ENCODE measurements at places on chromosomes 6 and 20.

DNA sequence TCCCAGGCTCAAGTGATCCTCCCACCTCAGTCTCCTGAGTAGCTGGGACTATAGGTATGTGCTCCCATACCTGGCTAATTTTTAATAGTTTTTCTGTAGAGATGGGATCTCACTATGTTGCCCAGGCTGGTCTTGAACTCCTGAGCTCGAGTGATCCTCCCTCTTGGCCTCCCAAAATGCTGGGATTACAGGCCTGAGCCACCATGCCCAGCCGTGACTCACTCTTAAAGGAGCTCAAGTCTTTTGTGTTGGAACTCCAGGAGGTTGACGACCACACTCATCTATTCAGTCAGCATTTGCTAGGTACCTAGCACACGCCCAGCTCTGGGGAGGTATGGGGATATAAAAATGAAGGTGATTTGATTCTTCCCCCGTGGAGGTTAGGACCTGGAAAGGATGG, 62.8 kb downstream of the UTRN start:
- no peak for DNase-seq

- DNase-seq = no peak
These were observed 148.2 kb upstream of the KCNG1 start for GRCh38 chr20:51171141-51171540.

GRCh38 chr6:111852725-111853124, 20.5 kb downstream of the FYN start:
- DNase-seq = no peak

DNA sequence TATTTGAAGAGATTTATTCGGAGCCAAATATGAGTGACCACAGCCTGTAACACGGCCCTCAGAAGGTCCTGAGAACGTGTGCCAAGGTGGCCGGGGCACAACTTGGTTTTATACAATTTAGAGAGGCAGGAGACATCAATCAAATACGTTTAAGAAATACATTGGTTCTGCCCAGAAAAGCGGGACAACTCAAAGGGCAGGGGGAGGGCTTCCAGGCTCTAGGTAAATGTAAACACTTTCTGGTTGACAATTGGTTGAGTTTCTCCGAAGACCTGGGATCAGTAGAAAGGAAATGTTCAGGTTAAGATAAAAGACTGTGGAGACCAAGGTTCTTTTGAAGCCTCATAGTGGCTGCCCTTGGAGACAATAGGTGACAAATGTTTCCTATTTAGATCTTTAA, 18.9 kb upstream of the KIF25 start:
- no peak for DNase-seq

DNA sequence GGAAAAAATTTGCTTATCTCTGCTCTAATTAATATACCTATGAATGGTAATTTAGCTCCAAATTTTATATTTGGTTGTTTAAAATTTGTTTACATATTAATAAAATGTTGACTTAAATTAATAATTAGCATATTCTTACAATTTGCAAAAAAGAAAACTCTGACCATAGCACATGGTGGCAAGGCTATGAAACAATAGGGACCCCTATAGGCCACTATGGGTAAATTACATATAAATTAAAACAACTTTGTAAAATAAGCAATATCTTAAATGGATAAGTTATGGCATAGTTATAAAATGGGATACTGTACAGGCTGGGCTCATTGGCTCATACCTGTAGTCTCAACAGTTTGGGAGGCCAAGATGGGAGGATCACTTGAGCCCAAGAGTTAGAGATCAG, 76.0 kb downstream of the MKKS start:
- DNase-seq = no peak

- DNase-seq = no peak
These were observed 182.7 kb upstream of the CCN2 start for GRCh38 chr6:132133736-132134445.

- no peak for DNase-seq
These were observed 680.2 kb upstream of the AGPAT4 start for GRCh38 chr6:161954077-161954476.

DNA sequence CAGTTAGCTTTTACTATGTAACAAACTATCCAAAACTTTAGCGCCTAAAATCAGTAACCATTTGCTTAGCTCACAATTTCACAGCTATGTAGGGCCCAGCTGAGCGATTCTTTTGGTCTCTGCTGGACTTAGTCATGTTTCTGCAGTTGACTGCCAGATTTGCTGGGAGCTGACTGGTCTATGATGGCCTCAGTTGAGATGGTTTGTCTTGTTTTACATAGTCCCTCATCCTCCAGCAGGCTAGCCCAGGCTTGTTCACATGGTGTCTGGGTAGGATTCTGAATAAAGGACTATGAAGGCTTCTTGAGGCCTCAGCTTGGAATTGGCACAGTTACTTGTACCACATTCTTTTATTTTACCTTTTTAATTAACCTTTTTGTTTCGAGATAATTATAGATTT, 247.8 kb upstream of the CHD6 start:
- DNase-seq = no peak

DNA sequence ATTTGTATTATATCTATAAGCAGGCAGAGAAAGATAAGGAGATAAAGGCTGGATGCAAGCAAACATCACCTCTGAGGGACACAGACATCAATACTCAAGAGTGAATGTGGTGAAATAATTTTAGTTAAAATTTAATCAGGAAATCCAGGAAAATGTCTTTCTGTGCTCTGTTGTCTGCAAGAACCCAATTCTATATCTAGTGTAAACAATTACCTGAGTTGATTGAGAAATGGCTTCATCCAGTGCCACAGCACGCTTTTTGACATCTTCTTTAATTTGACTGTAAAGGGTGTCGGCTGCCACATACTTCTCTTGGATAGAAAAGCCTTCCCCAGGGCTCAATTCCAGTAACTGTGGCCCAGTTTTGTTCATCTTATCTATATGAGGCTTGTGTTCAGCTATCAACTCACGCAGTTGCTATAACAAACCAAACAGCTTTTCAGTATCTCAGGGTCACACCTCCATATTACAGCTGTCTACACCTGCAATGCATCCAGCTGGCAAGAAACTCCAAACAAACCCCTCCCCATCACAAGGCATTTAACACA, 131.6 kb downstream of the DST start:
- DNase-seq = no peak

DNA sequence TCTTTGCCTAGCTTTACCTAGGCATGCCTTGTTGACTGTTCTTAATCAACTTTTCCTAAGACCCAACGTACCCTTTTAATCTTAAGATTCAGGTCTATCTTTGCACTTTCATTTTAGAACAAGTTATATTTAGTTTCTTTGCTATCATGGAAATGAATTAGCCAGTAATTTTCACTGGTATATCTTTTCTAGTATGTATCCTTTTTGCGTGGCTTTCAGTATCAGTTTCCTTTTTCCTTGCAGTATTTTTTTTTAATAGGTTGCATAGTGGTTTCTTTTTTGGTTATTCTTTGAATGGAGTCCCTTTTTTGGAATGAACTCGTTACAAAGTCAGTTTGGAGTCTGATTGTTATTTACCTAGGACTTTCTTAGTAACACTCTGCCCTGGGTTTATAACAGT, 7.3 kb downstream of the ANKEF1 start:
- no peak for DNase-seq

- no peak for DNase-seq
These were observed 2.7 kb downstream of the EPB41L2 start for GRCh38 chr6:131060311-131060710.

DNA sequence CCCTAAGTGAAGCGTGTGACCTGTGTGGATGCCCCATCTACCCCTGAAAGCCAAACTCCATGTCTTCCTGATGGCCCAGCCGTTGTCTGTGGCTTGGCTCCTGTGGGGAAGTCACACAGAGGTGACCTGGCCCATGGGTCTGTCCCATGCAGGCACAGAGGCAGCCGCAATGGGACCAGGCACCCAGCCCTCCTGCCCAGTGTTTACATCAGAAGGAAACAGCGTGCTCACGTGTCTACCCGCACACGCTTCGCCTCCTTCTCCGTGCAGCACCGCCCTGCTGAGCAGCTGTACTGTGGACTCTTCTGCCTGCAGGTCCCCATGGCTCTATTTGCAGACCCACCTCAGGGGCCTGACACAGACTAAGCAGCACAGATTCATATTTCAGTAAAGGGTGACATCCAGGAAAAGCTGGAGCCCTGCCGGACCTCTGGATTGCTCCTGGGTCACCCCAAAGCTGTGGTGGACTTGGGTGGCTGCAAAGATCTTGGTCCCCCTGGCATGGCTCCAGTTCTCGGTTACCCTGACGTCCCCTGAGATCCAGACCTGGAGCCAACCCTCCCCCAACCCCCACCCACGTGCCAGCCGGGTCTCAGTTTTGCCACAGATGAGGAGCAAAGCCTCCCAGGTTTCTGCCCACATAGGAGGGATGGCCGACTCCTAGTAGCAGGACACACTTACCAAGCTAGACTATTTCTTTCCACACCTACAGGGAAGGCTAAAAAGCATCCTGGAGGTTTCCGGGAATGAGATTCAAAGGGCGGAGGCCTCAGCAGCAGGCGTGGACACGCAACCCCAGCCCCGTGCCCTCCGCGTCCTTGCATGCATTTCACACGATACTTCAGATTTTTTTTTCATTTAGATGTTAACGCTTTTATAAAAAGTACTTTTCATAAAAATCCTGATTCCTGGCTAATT, 120.3 kb downstream of the CDH4 start:
- DNase-seq = no peak

- no peak for DNase-seq
These were observed 320.7 kb downstream of the CDC5L start for GRCh38 chr6:44708208-44708607.

- no peak for DNase-seq
These were observed 29.0 kb downstream of the HDGFL1 start for GRCh38 chr6:22598339-22598738.

DNA sequence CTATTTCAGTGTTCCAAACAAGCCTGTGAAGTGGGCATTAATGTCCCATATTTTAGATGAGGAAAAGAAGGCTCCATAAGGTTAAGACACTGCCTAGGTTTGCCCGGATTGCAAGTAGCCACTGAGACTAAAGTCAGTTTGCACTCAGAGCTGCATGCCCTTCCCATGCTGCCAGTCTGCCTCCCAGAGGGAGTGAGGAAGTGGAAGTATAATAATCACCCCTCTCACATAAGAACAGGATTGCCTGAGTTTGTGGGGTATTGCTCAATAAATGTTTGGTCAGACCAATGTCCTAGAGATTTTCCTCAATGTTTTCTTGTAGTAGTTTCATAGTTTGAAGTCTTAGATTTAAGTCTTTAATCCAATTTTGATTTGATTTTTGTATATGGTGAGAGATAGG, 43.9 kb upstream of the CLIC5 start:
- DNase-seq = no peak

- no peak for DNase-seq
These were observed 2.8 kb downstream of the PROKR2 start for GRCh38 chr20:5313916-5314315.

- peak; percentile 58 for DNase-seq
These were observed 154.8 kb downstream of the BCAS1 start for GRCh38 chr20:53915446-53916172.

DNA sequence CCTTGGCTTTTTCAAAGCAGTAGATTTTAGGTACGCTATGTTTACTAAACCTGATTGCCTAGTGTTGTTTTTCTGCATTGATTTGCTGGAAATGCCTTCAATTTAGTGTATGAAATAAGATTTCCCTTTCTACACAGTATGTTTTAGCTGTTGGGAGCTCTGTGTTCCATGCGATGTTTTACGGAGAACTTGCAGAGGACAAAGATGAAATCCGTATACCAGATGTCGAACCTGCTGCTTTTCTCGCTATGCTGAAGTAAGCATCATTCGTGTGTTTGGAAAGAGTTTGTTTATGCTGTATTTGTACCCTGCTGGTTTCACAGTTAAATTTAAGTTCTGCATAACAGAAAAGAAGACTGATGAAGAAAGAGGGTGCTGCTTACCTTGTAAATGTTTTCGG, 1.9 kb downstream of the BTBD3 start:
- no peak for DNase-seq

GRCh38 chr6:68653074-68653705, 18.1 kb downstream of the ADGRB3 start:
- no peak for DNase-seq

- DNase-seq = no peak
These were observed 850.9 kb downstream of the TFAP2A start for GRCh38 chr6:9564021-9564420.

DNA sequence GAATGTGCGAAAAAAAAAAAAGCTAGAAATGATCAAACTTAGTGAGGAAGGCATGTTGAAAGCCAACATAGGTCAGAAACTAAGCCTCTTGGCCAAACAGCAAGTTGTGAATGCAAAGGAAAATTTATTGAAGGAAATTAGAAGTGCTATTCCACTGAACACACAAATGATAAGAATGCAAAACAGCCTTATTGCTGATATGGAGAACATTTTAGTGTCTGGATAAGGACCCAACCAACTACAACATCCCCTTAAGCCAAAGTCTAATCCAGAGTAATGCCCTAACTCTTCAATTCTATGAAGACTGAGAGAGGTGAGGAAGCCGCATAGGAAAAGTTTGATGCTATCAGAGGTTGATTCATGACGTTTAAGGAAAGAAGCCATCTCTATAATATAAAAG, 5.5 kb upstream of the ABCC10 start:
- no peak for DNase-seq

All from SIG-M5 (cell line).